CD4-positive, alpha-beta T cell treated with Interleukin-4 for 4 hours (primary cell): ENCODE measurements at places on chromosomes 7 and 10.

DNA sequence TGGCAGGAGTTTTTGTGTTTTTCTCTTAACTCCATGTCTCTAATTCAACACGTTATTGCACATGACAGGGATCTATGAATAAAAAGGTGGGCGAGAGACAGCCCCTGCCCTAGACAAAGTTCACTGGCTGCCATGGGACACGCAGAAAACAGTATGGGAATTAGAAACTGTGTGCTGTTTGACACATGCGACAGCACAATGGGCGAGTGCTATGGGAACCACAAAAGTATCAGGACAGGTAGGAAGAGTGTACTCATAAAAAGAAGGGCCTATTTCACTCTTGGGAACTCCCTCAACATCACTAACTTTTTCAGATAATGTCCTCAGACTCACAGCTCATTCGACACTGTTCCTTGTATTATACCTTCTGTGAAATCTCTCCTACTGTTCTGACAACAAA is 45.7 kb downstream of the MINDY3 start:
- no peak for DNase-seq

DNA sequence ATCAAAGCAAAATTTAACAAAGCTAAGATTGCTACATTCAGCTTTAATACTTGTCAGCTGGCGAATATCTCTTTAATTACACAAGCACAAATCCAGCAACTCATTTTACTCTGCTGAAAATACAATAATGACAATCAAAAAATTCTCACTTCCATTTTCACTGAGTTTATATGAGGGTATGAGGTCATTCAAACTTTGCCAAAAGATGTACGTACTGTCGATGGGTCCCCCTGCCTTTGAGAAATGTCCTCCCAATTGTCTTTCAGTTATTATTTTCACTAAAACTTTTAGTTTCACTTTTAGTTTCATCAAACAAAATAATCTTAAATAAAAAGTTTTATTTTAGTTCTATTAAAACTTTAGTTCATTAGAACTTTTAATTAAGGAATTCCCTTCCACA is 159.5 kb upstream of the WDR11 start:
- no peak for DNase-seq

DNA sequence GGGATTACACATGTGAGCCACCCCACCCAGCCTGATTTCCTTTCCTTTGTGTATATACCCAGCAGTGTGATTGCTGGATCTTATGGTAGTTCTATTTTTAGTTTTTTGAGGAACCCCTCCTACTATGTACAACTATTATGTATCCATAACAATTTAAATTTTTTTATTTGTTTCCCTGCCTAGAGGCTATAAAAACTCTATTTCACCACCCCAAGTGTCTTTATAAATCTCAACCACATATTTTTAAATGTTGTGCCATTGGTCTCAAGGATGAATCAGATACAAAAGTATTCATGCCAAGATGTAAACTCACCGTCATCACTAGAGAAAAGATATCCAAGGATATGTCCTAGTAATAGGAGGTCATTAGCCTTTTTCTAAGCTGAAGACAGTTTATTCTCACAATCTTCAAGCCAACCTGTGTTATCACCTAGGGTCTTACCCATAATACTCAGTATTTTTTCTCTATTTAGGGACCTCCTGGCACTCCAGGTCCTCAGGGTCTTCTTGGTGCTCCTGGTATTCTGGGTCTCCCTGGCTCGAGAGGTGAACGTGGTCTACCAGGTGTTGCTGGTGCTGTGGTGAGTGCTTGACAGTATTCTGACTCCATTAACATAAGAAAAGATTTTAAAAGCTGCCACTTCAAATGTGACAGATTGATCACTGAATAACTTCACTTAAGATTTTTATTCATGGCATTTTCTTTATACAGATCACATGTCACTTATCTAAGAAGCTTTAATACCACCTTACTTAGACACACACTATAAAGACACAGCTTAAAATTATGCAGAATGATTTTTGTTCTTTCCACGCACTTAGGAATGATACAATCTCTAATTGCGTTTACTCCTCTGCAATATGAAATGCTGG is 29.4 kb downstream of the COL1A2 start:
- no peak for DNase-seq

- DNase-seq: peak; percentile 79
Observed at GRCh38 chr10:70578371-70578947, 24.1 kb downstream of the PRF1 start.

DNA sequence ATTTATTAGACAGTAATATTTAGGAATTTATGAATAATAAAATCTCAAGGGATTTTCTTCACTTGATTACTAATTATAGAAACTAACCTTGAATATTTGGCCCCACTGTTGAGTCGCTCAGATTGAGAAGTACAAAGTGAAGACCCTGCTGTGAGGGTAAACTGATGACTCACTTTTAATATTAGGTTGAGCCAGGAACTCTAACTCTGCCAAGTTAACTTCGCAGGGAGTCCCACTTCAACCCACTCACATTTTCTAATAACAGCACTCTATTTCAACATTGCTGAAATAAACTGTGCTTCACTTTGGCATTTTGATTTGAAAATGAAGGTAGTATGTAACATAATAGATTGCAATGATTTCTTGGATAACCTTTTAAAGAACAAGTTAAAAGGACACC is 200.7 kb downstream of the POLR1F start:
- DNase-seq: no peak

DNA sequence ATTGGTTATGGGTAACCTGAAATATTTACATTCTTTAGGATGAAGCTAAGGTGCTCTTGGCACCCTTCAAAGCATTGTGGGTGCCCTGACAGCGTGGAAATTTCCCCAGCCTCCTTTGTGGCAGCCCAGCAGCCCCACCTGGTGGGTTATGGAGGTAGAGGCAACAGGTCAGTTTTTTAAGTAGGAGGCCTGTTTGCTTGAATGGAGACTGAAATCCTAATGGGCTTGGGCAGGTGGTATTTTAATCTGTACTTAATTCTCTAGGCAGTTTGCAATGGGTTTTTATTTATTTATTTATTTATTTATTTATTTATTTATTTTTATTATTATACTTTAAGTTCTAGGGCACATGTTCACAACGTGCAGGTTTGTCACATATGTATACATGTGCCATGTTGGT is 139.4 kb downstream of the EPC1 start:
- DNase-seq: peak; percentile 47

DNA sequence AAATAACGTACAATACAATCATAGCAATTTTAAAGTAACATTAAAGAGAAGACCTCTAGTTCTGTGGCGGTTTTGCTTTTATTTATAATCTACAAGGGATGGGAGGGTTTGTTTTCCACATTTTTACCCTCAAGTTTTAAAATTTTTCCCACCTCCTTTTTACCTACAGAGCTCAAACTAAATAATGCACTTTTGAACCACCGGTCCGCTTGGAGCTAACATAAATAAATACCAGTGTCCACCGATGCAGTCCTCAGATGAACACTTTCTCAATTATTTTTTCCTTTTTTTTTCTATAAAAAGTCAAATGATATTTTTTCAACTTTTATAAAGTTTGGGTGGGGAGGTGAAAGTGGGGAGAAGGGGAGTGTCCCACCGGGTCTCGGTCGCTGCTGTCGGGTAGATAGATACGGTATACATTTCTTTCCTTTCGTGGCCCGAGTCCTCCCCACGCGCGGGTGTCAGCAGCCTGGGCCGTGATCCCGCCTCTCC is 3.3 kb downstream of the ZNF503 start:
- DNase-seq: no peak

DNA sequence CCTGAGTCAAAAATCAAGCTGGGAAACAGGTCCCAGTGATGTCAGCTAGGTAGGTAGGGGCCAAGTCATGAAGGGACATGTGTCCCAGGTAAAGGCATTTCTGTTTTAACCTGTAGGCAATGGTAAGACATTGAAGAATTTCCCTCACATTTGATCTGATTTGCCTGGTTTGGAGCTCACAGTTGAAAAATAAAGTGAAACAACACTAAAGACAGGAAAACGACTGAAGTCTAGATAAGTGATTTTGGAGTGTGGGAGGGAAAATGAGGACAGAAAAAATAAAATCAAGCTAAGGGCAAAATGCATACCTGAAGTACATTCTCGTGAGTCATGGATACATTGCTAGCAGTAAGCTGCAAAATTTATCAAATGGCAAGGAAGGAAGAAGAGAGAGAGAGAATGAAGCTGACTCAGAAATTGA is 169.9 kb downstream of the SKIDA1 start:
- no peak for DNase-seq
